ENCODE measurements at places on chromosomes 4 and X. TPM values are rescaled to one million over a fixed set of nuclear protein-coding genes. Genes with fewer than 3 reads are reported as not detected.

DNA sequence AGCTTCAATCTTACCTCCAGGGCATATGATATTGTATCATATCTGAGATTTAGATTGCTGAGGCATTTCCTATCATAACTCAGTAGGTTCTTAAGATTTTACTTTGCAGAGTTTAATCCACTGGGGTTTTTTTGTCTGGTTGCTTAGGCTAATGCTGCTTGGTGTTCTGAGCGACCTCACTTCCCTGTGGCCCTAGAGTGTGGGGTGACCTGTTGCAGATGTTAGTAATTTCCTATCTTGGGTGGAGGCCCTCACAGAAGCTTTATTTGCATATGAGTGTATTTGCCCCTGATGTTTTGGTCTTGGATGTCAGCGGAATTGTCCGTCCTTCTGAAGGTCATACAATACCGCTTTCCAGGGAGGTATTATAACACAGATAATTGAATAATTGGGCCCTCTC, 137.1 kb downstream of the NDST3 start:
- DNase-seq = no peak

- no peak for DNase-seq
Observed at GRCh38 chr4:94931626-94932025, 173.9 kb downstream of the BMPR1B start.

DNA sequence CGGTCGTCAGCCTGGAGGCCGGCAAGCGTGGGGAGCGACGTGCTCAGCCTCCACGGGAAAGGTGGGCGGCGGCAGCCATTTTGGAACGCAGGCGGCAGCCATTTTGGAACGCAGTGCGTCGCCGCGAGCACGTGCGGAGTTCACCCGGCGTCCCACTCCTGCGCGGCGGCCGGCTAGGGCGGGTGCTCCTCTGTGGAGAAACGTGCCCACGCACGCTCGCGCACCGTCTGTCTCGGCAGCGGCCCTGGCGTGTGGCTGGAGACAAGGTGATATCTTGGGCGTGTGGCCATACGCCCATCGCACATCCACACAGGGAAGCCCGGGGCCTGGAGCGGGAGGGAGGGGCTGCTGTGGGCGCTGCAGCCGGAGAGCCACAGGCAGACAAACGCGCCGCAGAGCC, 21.1 kb downstream of the CPLX1 start:
- DNase-seq = no peak

GRCh38 chrX:134174273-134174660, 62.7 kb upstream of the CCDC160 start:
- no peak for DNase-seq

DNA sequence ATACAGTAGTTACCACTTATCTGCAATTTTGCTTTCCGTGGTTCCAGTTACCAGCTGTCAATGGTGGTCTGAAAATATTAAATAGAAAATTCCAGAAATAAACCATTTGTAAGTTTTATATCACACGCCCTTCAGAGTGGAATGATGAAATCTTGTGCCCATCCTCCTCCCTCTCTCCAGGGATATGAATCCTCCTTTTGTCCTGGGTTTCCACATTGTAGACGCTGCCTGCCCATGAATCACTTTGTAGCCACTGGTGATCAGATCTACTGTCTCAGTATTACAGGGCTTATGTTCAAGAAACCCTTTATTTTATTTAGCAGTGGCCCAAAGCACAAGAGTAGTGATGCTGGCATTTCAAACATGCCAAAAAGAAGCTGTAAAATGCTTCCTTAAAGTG, 198.6 kb downstream of the KCNIP4 start:
- DNase-seq = no peak

GRCh38 chr4:118280501-118281218, 72.1 kb downstream of the PRSS12 start:
- DNase-seq = peak; percentile 77

Gene PPP1R2C
- total RNA-seq = not detected

Gene PPARGC1A
- 23.9 TPM for total RNA-seq

Gene H2BW2
- total RNA-seq = not detected

Gene KCND1
- total RNA-seq = 1.1 TPM

Measured in cardiac muscle cell (in vitro differentiated cells and primary cell).